Suppressor macrophage treated with lipopolysaccharide for 1 hour (primary cell): ENCODE measurements at places on chromosomes 3 and 15.

GRCh38 chr15:49438962-49439631 is 16.1 kb downstream of the FGF7 start:
- peak; percentile 52 for DNase-seq

DNA sequence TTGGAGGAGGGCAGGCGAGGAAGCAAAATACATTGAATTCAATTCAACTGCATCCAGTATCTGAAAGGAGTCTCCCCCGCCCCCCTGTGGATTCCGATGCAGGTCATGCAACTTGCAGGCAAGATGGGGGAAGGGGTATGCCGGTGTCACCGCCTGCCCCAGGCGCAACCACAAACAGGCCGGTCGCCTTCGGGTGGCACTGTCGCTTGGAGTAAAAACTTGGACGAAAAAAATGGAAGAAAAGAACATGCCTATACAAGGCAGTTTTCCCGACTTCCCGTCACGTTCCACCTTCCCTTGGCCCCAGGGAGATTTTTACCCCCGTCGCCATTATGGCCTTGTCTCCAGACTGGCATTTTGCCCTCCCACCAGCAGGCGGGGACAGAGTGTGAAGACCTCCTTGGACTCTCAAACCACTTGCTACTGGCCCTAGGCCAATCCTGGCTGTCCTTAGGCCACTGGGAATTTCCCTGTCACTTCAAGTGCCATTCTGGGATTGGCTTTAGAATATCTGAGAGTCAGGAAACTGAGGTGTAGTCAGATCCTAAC is 1.6 kb upstream of the NTRK3 start:
- DNase-seq = peak; percentile 18

GRCh38 chr3:7793786-7794185 is 707.8 kb upstream of the LMCD1 start:
- DNase-seq = no peak

- no peak for DNase-seq
These were observed 3.5 kb downstream of the SEMA5B start for GRCh38 chr3:123024056-123024455.

- DNase-seq = no peak
These were observed 77.6 kb downstream of the TOP2B start for GRCh38 chr3:25587094-25587493.
